ENCODE measurements at places on chromosomes 11 and 22.

- no peak for DNase-seq
Measured at GRCh38 chr11:95760941-95761340, 28.6 kb downstream of the FAM76B start.

- peak; percentile 69 for DNase-seq
Measured at GRCh38 chr22:49011769-49012648, 815.7 kb downstream of the BRD1 start.

DNA sequence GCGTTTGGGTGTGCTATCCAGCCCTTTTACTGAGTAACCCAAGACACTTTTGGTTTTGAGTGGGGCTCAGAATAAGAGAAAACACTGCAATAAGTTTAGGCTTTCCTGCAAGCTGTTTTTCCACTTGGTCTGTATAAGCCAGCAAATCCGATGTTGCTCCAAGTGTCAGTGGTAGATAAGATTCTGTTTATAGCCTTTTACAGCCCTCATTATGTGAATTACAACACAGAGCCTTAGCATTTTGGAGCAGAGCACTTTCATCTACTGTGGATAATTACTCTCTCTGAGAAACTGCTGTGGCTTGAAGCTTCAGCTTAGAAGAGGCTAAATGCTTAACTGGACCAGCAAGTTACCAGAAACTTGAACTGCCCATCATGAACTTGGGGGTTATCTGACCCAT is 601.1 kb downstream of the JRKL start:
- DNase-seq: no peak

DNA sequence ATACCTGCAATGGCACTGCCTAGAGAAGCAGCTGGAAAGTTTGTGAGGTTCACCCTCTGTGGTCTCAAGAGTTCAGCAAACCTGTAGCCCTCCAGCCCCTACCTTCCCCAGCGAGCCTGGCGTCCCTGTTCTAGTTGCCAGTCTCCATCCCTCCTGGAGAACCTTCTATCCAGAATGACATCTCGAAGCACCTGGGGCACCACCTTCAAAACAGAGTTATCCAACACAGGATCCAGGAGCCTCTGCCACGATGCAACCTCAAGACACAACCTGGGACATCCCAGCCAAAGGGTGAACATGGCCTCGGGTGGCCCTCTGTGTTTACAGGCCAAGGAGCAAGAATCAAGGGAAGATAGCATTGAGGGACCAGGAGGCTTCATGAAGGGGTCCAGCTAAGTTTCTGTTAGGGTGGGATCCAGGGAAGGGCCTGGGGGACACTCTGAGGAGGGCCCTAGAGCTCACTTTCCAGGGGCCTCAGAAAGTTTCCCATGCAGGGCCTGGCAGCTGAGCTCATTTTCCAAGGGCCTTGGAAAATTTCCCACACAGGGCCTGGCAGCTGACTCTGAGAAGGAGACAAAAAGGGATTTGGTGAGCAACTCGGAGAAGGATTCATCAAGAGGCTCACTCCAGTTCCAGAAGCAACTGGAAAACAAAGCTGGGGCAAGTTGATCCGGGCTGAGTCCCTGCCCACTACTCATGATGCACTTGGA is 36.9 kb upstream of the SYT13 start:
- peak; percentile 23 for DNase-seq
